Esophagus squamous epithelium (tissue), 5 donors: ENCODE measurements at places on chromosomes 12 and 14.

DNA sequence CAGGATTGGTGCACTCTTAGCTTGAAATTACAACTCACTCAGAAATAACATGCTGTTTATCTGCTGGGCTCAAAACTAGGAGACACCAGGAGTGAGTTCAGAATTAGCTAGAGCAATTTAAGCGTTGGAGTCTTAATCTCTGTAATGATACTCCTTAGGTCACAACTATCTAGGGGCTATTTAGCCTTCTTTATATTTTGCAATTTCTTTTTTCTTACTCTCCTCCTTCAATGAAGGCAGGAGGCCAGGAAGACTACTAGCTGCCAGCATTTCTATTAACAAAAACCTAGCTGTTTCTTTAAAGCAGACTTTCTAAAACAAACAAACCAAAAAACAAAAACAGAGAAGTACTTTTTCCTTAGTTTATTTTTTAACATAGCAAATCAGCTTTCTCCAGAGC lies 226.2 kb downstream of the TRHDE start:
- DNase-seq, result no peak

DNA sequence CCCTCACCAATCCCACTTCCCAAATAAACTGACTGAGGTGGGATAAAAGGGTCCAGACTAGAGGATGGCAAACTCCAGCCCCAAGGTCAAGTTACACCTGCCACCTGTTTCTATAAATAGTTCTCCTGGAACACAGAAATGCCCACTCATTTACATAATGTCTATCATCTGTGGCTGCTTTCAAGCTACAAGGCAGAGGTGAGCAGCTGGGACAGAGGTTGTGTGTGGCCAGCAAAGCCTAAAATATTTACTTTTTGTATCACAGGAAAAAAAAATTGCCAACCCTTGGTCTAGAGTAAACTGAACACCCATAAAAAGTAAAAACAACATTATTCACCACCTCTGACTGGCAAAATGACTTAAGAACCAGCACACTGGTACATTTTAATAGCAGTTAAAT lies 269.4 kb downstream of the RGS6 start:
- DNase-seq, result no peak

DNA sequence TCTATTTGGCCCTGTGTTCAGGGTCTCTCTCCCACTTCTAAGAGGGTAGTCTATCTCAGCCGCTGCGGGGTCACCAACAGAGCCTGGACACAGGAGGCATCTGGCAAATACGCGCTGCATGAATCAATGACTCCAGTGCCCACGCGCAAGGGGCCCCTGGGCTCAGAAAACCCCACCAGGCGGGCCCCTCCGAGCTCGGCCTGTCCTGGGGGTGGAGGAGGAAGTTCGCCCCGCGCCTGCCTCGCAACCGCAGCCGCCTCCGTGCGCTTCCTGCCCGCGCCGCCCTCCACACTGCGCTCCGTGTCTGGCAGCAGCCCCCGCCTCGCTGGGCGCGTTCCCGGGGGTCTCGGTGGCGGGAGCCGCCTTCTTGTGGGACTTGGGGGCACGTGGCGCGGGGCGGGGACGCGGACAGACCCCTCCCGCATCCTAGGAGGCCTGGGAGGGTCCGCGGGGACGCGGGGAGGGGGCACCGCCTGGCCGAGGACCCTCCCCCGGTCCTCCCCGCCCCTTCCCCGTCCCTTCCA lies 811 bp upstream of the FBRSL1 start:
- no peak for DNase-seq

DNA sequence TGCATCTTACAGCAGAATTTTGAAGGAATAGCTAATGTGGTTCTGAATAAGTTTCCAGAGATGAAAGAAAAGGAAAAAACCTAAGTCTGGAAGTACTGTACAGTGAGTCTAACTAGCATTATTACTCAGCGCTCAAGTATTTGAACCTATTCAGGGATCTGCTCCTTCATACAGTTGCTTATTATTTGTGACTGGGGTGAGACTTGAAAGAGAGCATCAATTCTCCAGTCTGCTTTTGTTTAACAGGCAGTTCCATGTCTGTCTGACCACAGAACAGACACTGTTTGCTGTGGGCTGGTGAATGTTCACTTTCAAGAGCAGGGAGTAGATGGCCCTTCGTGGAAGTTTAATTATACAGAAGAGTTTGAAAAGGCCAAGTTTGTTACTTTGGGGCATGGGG lies 9.3 kb downstream of the ETV6 start:
- DNase-seq, result no peak

DNA sequence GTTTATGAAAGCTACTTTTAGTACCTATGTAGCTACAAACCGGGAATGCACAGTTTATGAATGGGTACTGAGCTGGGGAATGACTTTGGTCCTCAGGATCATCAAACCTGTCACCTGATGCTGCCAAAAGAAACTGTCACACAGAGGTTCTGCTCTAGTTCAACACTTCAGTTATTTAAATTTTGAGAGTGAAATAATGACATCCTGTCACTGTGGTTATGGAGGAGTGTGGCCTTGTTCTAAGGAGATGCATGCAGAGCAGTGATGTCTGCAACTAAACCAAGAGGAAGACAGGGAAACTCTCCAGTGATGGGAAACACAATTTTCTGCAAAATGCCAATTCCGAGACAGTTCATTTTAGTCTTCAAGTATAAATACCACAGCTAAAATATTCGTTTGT lies 4.8 kb upstream of the AEBP2 start:
- no peak for DNase-seq

DNA sequence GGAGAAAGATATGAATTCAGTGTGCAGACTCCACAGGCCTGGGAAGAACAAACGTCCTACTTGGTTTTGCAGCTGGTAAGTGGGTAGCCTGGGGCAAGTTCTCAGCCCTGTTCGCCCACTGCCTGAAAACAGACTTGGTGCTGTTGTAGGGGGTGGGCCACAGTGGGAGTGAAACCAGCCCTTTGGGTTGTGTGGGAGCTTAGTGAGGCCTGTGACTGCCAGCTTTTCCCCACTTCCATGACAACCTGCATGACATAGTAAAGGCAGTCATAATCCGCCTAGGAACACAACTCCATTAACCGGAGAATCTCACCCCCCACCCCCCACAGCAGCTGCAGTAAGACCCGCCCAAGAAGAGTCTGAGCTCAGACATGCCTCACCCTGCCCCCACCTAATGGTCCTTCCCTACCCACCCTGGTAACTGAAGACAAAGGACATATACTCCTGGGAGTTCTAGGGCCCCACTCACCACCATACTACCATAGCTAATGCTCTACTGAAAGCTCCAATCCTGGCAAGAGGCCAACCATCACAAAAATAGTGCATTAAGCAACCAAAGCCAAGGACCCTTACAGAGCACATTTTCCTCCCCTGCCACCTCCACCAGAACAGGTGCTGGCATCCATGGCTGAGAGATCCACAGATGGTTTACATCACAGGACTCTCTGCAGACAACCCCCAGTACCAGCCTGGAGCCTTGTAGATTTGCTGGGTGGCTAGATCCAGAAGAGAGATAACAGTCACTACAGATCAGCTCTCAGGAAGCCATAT lies 39.8 kb upstream of the LMNTD1 start:
- no peak for DNase-seq

- DNase-seq, result no peak
These were observed 11.2 kb downstream of the SPRING1 start for GRCh38 chr12:116726694-116727093.

GRCh38 chr14:96497586-96497985 lies 4.6 kb upstream of the PAPOLA start:
- DNase-seq, result no peak

DNA sequence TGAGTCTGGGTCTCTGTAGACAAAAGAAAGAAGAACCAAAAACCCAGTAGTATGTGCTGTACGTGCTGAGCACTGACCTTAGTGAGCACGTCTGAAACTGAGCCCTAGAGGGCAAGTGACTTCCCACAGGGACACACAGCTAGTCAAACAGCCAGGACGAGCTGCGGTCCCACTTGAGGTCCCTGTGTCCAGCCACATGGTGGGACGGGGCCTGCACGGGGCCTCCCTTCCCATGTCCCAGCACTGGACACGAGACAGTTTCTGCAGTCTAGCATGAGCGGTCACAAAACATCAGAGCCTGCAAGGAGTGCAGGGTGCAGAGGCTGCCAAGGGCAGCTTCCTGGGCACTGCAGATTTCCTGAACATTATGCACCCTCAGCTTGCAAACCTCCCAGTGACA lies 121.6 kb downstream of the NCOR2 start:
- DNase-seq, result no peak

DNA sequence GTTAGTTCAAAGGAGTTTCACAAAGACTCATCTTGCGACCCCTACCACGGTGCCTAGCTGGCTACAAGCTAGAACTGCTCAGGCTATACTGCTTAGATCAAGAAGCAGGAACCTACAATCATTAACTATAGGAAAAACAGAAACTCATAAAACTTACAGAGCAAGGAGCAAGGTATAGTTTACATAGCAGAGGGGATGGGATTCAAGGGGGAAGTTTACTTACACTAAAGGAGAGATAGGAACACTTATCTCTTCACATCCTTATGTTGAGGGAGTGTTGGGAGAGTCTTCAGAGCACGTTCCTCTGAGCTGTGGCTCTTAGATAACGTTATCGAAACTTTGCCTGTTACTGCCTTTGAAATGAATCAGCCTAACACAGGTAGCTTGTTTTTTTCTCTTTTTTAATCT lies 58.1 kb downstream of the FSCB start:
- no peak for DNase-seq

- DNase-seq, result no peak
These were observed at the start of gene PRPH for GRCh38 chr12:49295082-49295936. PRPH (plus strand) TSS chr12:49295147; CDS start chr12:49295201, 54 bp downstream.

DNA sequence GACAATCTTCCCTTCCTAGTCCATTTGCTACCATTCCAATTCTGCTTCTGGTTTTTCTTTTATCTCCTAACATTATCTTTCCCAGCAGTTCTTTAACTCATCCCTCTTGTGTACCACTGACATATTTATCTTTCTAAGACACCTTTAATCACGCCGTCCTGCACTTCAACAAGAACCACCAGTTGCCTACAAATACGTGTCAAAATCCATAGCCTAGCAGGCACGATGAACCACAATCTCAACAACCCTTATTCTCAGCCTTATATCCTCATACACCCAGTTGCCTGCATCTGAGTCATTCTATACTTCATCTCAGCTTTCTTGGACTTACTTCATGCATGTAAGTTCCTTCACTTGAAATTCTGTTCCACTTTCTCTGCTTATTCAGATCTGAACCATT lies 16.4 kb upstream of the ST8SIA1 start:
- no peak for DNase-seq

DNA sequence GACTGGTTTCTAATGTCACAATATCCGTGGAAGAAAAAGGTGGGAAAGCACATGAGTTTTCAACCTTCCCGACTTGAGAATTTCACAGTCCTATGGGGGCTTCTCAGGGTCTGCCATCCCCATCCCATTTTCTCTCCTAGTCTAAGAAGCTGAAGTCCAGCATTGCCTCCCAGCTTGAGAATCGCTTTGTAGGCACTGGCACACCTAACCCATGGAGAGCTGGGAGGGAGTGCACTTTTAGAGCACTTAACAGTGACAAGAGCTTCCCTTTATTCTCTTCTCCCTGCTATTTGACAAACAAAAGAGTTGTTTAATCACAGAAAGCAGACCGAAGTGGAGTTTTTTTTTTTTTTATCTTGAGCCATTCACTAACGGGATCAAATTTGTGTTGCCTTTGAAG lies 22.8 kb upstream of the SRRM4 start:
- DNase-seq, result no peak

DNA sequence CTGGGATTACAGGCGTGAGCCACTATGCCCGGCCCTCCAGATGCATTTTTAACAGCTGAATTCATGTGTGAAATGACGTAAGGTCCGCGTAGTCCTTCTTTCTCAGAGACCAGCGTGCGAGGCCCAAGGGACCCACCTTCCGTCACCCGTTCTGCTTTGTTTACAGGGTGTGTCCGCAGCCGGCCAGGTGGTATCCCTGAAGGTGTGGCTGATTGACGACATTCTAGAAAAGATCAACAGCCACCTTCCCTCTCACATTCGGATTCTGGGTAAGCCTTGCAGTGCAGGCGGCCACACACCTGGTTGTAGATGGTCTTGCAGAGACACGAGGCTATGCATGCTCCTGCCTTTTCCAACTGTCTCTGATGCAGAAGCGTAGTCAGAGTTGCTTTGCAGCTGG lies 9.9 kb downstream of the PUS1 start:
- no peak for DNase-seq

DNA sequence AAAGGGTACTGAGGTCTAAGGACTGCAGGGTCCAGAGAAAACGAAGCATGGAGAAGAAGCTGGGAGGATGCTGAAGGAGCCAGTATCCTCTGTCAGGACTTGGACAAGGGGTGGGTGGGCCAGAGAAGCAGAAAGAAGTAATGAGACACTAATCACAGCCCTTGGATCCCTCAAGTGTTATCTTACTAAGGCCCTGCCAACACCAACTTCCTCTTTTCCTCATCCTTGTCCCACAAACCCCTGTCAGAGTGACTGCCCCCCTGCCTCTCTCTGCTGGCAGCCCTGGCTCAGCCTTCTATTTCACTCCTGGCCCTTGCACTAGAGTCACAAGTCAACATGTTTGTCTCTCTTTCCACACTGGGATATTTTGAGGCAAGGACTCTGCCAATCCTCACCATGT lies 3.8 kb upstream of the ASIC1 start:
- DNase-seq, result no peak

GRCh38 chr14:101839236-101839635 lies 77.7 kb downstream of the PPP2R5C start:
- no peak for DNase-seq

DNA sequence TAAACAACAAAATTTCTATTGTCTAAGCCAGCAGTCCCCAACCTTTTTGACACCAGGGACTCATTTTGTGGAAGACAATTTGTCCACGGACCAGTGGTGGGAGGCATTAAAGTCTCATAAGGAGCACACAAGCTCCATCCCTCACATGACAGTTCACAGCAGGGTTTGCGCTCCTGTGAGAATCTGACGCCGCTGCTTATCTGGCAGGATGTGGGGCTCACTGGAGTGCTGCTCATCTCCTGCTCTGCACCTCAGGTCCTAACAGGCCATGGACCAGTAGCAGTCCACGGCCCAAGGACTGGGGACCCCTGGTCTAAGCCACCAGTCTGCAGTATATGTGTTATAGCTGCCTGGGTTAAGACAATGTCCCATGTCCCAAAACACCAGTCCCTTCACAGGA lies 27.2 kb downstream of the VCPKMT start:
- no peak for DNase-seq
